NCI-H1417 (cell line): ENCODE measurements at places on chromosomes 3 and 15.

DNA sequence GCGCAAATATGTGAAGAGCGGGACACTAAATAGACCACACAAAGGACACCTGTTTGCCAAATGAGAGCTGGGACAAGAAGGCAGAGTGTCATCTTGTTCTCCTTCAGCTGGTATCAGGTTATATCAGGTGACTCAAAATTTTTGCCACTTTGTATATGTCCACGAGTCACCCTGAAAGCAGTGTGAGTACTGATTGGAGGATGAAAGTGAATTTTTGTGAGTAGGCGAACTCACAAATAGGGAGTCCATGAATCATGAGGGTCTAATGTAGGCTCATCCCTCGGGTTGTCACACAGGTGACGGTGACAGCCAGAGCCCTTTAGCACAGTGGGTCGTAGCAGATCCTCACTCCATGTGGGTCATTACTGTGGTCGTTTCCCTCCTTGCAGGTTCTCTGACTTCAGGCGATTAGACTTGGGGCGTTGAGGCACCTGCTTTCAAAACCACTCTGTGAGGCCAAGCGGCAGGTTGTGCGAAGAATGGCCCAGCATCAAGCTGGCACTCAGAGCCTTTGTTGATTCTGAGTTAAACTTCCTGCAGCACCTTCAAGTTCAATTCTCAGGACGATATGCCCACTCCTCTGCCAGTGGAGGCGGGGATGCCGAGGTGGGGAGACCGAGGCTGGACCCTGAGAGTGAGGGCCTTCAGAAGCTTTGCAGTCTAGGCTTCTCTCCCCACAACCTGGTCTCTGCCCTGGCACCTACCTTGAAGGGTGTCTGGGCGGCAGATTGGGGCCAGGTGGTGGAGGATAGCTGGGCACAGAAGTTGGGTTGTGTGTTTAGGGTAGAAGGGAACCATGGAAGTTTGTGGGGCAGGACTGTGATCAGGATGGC is 173.8 kb downstream of the SMAD6 start:
- DNase-seq = no peak

GRCh38 chr3:144586382-144586781 is 614.8 kb downstream of the DIPK2A start:
- DNase-seq = no peak

- DNase-seq = no peak
Observed at GRCh38 chr15:81780966-81781365, 264.9 kb downstream of the MEX3B start.

- no peak for DNase-seq
Observed at GRCh38 chr3:78741066-78741645, 1026.6 kb downstream of the ROBO1 start.

DNA sequence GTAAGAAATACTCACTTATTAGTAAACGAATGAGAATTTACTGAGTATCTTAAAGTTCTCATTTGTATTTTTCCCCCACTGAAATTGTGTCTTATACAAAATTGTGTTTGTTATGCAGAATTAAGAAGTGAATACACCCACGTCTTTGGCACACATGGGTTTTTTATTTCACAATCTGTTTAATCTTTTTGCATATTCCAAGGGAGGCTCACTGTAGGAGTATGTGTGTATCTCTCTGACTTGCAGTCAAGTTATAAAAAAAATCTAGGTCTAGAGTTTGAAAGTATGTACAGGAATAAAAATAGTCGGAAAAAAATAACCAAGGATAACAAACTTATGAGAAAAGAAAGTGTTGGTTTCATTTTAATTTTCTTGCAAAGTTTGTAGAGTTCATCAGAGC is 255.2 kb downstream of the PDCD6IP start:
- no peak for DNase-seq

- no peak for DNase-seq
Observed at GRCh38 chr15:41492597-41493204, 973 bp upstream of the ITPKA start.

DNA sequence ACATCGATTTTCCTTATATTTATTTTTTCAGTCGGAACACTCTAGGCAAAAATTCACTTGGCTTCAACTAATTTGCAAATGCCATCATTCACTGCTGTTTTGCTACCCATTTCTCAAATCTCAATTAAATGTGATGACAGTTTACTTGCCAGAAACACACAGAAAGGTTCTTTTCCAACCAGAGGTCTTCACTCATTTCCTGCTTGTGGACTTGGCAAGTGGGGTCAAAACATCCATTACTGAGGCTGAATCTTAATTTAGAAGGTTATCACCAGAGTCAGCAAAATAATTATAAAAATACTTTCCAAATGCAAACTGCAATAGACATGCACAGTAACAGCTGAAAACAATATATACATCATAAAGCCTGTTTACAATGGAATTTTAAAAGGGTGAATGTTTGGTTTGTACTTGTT is 625.4 kb upstream of the TBL1XR1 start:
- no peak for DNase-seq
